OCI-LY7 (cell line): ENCODE measurements at places on chromosomes 16 and 17.

DNA sequence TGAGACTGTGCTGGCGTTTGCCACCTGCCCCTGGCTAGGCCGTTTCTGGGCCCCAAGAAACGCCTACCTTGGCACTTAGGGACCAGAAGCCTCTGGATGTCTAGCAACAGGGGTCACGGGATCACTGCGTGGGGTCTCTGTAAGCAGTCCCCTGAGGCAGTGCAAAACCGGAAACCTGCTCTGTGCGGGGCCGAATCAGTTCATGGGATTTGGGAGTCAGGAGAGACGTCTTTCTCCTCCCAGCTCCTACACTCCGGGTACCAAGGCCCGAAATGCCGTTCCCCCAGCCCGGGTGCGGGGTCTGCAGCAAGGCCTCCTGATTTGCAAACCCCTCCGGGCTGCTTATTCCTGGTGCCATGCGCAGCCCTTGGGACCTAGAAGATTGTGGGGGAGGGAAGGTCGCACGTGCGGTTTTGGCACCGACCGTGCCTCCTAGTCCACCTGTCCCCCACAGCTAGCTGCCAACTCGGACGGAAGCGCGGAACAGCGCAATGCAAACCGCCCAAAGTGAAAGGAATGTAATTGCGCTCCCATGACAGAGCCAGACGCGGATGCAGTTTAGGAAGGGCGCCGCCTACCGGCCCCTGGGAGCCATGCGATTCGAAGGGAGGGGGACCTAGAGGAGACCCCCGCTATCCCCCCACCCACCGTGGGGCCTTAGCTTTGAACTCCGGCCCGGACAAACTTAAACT, 6.5 kb downstream of the IRX5 start:
- DNase-seq: no peak

DNA sequence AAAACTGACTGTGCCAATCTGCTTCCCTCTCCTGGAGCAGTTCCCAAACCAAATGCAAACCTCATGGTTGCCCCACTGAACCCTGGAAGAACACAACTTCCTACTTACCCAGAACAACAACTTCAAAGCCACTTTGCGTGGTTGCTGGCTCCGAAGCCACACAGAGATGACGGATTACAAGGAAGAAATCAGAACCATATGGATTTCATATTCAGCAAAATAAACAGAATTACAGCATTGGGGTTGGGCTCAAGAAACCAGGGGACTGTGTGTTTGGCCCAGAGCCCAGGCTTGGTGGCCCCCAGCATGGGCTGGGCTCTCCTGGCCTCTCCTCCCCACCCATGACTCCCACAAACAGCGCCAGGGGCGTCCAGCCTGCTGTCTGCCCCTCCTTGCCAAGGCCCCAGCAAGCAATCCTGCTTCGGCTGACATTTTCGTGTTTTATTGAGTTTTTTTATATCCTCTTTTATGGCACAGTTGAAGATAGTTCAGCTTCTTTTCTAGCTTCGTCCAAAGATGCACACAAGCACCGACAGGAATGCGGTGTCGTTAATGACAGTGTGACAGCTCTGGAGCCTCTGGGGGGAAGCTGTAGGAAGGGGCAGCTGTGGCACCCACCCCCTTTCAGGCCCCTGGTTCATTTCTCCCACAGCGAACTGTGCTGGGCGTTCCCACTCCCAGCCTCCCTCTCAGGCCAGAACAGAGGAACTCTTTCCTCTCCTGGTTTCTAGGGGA, 137.1 kb downstream of the GAS7 start:
- no peak for DNase-seq

DNA sequence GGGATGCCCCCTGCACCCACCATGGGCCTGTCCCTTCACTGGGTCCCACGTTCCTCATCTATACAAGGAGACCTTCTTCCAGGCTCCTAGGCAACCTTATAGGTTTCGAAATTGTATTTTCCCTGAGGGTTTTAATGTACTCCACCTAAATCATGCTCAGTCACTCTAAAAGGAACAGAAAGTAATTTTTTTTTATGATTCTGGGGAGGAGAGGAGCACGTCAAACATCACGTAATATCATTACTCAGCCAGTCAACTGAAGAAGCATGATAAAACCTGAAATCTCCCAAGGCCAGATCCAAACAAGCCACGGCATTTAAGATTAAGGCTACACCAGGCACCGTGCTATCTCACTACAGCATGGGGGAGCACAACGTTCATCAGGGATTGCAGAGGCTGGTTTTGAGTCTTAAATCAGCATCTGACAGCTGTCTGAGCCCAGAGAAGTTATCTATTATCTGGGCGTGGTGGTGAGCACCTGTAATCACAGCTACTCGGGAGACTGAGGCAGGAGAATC, 3.9 kb upstream of the TMEM114 start:
- no peak for DNase-seq

DNA sequence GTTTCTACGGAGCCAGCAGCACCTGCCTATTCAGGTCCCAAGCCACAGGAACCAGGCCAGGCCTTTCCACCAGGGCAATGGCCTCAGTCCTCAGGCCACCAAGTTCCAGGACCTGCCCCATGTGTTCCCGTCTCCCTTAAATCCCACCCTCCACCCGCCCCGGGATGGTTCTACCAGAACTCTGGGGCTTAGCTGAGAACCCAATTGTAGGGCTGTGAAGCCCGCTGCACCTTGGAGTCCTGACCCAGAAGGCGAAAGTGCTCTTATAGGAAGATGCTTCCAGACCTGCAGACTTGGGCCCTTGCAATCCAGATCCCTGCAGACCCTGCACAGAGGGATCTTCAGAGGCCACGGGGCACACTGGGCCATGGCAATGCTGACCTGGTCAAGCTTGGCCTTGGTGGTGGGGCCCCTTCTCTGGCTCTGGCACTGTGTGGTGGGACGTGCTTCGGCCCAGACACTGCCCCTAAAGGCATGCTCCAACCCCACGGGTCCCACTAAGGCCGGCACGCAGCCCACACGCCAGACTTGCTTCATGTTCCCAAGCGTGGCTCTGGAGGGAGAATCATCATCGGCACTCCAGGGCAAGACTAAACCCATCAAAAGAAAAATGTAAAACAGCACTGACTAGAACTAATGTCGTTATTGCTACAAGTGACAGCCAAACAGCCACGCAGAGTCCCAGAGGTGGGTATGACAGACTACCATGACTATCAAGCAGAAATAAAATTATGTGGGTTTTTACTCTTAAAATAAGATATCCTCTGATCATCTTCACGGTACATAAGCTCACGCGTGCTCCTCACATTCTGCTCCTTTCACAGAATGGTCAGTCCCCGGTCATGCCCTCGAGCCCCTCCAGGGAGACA, 41.3 kb upstream of the ATP2A3 start:
- no peak for DNase-seq

- DNase-seq: peak; percentile 86
Measured at GRCh38 chr17:68613739-68614298, 12.7 kb upstream of the FAM20A start.

DNA sequence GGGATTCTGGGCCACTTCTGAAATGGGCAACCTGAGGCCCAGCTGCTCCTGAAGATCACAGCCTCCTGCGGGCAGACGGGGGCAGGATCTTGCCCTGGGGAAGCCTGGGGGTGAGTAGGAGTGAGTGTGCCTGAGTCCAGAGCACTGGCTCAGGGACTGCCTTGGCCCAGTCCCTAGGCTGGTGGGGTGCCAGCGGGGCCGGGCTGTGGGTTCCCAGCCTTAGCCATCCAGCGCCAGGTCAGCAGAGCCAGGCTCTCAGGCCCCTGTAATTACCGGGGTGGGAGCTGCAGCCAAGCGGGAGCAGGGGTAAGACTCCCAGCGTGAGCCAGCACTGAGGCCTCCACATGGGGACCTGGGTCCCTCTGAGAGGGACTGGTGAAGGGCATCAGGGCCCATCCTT, 8.2 kb downstream of the SPNS2 start:
- DNase-seq: no peak

DNA sequence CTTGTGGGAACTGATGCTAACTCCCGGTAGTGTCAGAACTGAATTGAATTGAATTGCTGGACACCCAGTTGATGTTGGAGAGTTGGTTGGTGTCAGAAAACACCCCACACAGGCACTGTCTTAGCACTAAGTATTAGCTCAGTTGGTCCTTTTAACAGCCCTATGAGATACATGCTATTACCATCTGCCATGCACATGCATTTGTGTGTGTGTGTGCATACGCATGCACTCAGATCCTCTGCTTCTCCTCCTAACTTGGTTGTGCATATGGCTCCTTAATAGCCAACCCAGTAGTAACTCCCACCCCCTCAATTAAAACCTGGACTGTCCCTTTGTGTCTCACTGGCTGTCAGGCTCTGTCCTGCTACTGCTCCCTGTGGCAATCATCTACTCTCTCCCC, 32.3 kb upstream of the DYNLL2 start:
- no peak for DNase-seq

GRCh38 chr17:74646231-74646630, 22.7 kb upstream of the CD300E start:
- DNase-seq: peak; percentile 61

GRCh38 chr16:72427051-72427782, 255.3 kb upstream of the PMFBP1 start:
- DNase-seq: no peak

- no peak for DNase-seq
Measured at GRCh38 chr17:27457731-27458523, 1.7 kb downstream of the KSR1 start.

DNA sequence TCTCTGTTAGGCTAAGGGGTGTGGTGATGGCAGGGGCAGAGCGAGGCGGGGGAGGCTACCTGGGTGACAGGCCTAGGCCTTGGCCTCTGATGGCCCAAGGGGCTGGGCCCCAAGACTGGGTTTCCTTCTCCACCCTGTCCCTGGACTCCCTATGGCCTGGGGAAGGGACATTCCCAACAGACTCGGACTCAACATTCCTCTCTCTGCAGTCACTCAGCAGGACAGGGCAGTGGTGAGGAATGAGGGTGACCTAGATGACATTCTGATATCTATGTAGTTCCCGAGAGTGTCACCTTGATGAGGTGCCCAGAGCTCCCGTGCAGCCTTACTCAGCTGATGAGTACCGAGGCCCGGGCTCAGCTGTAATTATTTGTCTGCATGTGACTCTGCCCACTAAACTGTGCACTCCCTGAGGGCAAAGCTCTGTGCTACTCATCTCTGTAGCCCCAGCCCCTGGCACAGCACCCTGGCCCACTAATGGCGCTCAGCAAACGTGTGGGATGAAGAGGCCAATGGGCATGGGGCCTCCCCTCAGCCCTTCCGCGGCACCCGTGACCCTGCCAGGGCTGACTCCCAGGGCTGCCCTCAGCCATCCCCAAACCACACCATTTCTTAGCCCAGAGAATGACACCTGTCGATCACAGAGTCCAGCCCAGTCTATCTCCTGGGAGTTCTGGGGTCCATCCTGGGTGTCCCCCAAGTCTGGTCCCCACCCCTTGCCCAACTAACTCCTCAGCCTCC, 2.2 kb downstream of the PLCD3 start:
- no peak for DNase-seq

GRCh38 chr17:45640141-45640850, 143.8 kb upstream of the CRHR1 start:
- peak; percentile 75 for DNase-seq

DNA sequence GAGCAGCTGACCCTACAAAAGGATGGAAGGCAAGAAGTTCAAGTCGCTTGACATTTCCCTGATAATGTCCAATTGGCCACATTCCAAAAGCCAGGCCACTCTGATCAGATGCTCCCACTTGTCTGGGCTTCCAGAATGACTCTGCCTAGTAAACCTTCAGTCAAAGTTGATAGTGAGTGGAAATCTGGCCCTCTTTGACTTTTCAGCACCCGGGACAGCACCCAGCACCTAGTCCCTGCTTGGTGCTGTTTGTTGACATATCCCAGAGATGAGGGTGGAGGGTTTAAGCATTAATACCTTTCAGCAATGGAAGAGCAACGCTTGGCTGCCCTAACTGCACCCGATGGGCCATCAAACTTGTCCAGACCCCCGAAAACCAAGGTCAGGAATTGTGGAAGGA, 131.3 kb downstream of the AIPL1 start:
- peak; percentile 29 for DNase-seq

DNA sequence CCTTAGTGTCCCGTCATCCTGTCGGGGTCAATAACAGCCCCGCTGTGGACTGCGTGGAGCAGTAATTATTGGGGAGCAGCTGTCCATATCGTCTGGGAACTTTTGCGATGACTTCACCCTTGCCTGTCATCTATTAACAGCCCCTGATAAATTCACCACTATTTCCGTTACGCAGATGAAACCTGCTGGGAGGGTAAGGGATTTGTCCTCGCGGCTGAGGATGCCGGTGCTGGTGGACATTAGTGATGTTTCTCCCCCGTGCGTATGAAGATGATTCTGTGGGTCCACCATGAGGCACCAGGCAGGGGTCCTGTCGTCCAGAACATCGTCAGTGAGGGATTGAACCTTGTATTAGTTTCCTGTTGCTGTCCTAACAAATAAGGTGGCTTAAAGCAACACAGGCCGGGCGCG, 1.0 kb downstream of the FLYWCH2 start:
- DNase-seq: no peak

- DNase-seq: no peak
Measured at GRCh38 chr17:30997842-30998241, 27.0 kb downstream of the RNF135 start.

GRCh38 chr17:13784434-13785095, 182.8 kb upstream of the HS3ST3A1 start:
- no peak for DNase-seq

- DNase-seq: no peak
Measured at GRCh38 chr16:86428729-86429517, 81.4 kb upstream of the FOXF1 start.

DNA sequence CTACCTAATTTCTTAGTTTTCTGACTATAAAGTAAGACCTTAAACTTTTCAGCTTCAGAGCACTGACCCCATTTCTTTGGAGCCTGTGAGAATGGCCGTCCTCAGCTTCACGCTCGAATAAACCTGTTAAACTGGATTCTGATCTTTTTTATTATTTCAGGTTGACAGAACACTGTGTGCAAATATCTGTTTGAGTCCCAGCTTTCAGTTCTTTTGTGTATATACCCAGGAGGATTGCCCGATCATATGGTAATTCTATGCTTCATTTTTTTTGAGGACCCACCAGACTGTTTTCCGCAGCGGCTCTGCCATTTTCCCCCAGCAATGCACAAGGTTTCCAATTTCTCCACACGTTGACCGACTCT, 19.8 kb upstream of the KCNH6 start:
- DNase-seq: no peak

GRCh38 chr17:68238871-68239253, 9.0 kb upstream of the AMZ2 start:
- DNase-seq: peak; percentile 63

DNA sequence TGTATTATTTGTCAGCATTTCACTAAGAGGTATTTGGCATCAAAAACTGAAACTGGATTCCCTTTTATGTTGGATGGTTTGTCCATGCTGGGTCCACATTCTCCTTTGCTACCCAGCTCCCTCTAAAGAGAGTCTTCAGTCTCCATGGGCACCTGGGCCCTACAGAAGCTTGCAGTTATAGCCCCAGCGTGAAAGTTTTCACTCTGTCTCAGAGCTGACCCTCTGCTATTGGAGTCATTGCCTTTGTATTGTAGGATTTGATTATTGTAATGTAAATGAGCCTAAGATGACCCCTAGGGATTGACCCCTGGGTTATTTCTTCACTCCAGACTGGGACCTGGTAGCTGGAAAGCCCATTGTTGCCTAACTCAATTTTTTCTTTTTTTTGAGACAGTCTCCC, 1026.5 kb upstream of the EEF2KMT start:
- DNase-seq: no peak
